Activated CD8-positive, alpha-beta memory T cell treated with anti-CD3 and anti-CD28 coated beads for 1 hour (primary cell): ENCODE measurements at places on chromosomes 7 and 10.

- DNase-seq: no peak
These were observed 82.2 kb downstream of the GTF2IRD1 start for GRCh38 chr7:74535951-74536356.

- no peak for DNase-seq
These were observed 175.5 kb upstream of the ITGB1 start for GRCh38 chr10:33133557-33133956.

- peak; percentile 51 for DNase-seq
These were observed at the start of gene GATAD1 for GRCh38 chr7:92447345-92448204. TSS of gene GATAD1 (plus strand) at chr7:92447482. CDS start at chr7:92447730, 248 bp downstream.

DNA sequence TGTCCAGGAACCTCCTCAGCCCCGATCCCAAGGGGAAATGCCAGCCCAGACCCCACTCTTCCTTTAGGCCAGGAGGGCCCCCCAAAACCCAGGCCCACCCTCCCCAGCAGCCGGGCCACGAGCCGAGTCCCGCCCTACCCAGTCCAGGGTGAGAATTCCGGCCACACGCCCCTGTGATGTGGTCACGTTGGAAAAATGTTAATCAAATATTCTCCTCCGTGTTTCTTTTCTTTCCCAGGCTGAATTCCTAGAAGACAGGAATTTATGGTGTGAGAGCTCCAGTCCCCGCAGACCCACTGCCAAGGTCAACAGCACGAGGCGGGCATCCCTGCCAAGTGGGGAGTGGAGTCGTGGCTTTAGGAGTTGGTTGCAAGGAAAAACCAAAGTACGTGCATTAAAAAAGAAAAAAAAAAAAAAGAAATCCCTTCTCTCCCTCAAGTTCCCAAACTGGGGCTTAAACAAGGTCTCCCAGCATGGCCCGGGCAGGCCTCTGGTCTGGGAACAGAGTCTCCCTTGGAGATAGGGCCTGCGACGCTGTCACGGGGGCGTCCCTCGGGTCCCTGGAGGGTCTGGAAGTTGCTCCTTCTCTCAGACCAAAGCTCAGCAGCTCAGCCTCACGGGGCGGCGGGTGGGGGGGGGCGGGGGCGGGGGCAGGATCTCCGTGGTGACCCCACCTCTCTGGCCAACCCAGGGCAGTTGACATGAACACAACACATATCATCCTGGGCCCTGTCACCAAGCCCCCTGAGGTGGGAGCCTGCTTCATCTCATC is 28.1 kb upstream of the ELN start:
- no peak for DNase-seq

DNA sequence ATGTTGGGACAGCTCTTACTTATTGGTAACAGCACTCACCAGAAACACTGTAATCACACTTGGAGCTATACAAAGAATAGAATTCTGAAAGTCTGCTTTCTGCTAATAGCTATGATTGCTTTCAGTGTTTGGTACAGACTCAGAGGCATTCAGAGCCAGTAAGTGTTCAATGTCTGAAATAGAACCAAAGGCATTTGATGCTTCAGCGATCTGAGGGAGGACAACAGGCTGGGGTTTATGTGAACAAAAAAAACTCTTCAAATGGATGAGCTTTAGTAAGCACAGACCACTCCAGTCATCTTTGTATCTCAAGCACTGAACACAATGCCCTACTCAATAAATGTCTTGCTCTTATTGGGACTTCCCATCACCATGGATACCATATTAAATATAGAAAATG is 322.8 kb upstream of the GRM3 start:
- DNase-seq: no peak

GRCh38 chr10:120422457-120422856 is 34.6 kb upstream of the PLPP4 start:
- DNase-seq: no peak

DNA sequence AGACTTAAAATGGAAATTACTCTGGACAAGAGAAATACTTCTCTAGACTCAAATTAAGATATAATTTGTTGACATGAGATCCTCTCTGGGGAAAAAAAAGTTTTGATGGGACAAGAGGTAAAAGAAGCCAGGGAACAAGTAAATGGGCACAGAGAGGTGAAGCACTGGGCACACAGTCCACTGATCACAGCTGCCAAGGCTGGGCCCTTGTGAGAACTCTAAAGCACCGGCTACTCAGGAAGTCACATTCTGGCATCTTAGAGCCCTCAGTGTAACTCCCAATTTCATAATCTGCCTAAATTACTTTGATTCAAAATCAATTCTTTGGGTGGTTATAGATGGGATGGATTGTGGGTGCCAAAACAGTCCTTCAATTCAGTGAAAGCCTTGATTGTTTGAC is 123.2 kb upstream of the CACNA2D1 start:
- DNase-seq: no peak

DNA sequence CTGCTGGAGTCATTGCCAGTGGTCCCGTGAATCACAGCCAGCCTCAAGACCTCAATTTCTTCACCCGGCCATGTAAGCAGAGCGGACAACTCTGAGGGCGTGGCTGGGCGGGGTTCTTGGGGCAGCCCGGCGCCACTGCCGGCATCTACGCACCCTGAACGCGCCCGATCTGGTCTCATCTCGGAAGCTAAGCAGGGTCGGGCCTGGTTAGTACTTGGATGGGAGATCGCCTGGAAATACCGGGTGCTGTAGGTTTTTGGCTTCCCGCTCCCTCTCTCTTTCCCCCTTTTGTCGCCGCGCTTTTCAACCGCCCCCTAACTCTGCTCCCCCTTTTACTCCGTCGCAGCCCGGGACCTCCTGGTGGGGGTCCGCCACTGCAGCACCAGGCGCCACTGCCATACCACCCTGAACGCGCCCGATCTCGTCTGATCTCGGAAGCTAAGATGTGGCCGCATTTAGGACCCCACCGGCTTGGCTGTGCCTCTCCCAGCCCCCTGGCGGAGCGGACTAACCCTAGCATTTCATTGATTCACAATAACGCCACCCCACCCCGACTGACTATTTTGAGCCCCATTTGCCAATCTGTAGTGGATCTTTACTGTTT is 25.3 kb downstream of the GARIN1A start:
- DNase-seq: peak; percentile 4

- no peak for DNase-seq
These were observed 54.0 kb downstream of the RAPGEF5 start for GRCh38 chr7:22302951-22303423.

- DNase-seq: no peak
These were observed 11.9 kb downstream of the ERCC6 start for GRCh38 chr10:49527061-49527460.

DNA sequence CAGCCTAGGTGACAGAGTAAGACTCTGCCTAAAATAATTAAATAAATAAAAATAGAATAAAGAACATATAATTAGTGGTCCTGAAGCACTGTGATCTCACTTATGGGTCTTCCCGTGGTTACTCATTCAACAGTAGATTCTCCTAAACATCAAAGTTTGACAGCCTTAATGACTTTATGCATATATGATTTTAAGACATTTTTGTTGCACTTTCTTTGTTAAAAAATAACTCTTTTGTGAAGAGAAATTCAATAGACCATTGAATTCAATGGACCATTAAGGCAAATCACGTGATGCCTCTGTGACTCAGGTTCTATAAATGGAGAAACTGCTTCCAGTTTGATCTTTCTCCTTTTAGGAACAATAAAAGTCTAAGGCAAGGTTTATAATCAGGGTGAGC is 59.6 kb downstream of the ATOH7 start:
- no peak for DNase-seq

GRCh38 chr7:155336812-155337602 is 39.3 kb downstream of the INSIG1 start:
- no peak for DNase-seq

GRCh38 chr10:65273115-65273514 is 1652.7 kb upstream of the LRRTM3 start:
- no peak for DNase-seq

- DNase-seq: no peak
These were observed 44.7 kb downstream of the IMMP2L start for GRCh38 chr7:111517549-111517951.

DNA sequence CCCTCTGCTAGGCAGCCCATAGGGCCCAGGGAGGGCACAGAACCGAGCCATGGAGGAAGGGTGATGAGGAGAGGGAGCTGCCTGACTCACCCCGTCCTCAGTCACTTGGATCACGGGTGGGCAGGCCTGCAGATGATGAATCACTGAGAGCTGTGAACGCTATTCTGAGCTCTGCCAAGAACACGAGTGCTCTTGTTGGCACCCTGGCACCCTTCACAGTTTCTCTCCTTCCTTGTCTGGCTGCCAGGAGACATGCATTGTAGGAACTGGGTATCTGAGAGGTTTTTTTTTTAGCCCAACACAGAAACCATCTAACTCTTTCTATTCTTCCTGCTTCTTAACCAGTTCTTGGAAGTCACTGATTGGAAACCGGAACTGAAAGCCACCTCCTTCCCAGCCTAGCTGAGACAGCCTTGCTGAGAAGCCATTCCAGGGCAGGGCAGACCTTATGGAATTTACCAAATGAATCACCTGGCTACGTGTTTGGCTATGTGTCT is 82.1 kb downstream of the SLC37A3 start:
- DNase-seq: no peak

- DNase-seq: no peak
These were observed 220.5 kb downstream of the DNAJB6 start for GRCh38 chr7:157557263-157557662.

DNA sequence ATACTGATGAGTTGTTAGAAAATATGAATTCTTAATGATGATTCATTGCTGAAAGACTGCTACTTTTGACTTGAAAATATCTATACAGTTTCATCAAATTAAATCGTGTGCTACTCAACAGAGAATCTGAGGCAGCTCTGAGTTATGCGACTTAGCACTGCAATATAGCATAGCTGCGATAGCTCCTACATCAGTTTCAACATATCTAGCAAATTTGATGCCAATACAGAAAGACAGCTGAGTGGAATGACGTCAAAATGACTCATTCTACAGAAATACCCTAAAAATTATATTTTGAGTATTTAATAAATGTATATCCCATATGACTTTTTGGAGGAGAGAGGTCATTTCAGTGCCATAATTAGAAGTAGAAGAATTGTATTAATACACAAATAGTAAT is 1.1 kb upstream of the TARP start:
- no peak for DNase-seq

DNA sequence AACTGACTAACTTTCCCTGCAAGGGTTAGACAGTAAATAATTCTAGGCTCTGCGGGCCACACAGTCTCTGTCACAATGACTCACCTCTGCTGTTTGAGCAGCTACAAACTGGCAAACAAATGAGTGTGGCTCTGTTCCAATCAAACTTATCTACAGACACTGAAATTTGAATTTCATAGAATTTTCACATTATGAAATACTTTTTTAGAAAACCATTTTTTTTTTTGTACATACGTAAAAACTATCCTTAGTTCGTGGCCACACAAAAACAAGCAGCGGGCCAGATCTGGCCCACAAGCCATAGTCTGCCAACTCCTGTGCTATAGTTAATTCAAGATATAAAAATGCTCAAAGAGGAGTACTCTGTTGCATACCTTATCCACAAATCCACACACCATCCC is 32.6 kb downstream of the PIP4K2A start:
- no peak for DNase-seq

GRCh38 chr7:149719050-149719899 is 54.1 kb downstream of the ZNF467 start:
- no peak for DNase-seq

GRCh38 chr7:89934101-89934500 is 220.2 kb upstream of the STEAP1 start:
- DNase-seq: no peak

DNA sequence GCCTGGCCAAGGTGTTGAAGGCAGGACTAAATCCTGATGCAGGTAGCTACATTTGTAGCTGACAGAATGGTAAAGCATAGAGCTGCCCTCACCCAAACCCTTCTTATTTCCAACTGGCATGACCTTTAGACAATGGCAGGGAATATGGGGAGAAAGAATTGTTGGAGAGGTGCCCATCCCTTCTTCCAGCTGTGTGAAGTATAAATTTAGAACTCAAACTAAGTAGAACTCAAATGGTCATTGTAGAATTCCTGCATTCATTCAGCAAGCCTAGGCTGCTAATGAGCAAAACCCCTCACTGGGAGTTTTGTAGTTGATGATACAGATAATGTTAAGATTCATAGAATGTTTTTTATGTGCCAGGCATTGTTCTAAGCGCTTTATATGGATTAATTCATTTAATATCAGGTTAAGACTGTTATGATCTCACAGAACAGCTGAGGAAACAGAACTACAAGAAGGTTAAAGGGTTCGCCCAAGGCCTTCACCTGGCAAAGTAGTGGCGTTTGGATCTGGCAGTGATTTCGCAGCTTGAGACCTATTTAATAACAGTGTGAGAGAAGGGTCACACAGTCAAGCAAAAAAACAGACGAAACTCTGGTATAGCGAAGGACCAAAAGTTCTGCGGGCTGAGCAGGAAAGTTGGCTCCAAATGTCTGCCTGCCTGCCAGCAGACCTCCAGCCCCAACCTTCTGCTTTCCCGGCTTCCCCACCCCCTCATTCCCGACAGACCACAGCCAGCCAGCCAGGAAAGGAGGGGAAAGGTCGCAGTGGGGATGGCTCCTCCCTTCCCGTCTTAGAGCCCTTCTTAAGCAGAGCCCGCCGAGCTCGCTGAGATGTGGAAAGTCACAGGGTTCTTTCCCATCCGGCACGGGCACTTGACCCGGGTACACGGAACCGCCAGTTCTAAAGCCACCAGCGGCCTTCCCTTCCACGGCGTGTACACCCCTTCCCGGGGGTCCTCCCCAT is 1.6 kb upstream of the HILPDA start:
- no peak for DNase-seq
